ENCODE measurements at places on chromosomes 7 and 10. TPM values are rescaled to one million over a fixed set of nuclear protein-coding genes. Genes with fewer than 3 reads are reported as not detected.
A peak's percentile ranks its signal among the peaks of the same experiment; 100 is the strongest.

ADAMTS14 gene
- 0.33 TPM for polyA plus RNA-seq

RET gene
- 0.10 TPM for polyA plus RNA-seq

TBRG4 gene
- 62.0 TPM for polyA plus RNA-seq

MRLN gene
- not detected for polyA plus RNA-seq

TM9SF3 gene
- 20.3 TPM for polyA plus RNA-seq

ASZ1 gene
- not detected for polyA plus RNA-seq

RBP3 gene
- polyA plus RNA-seq: not detected

IL15RA gene
- 6.4 TPM for polyA plus RNA-seq

KLF14 gene
- 0.05 TPM for polyA plus RNA-seq

CNTNAP2 gene
- not detected for polyA plus RNA-seq

STEAP2 gene
- polyA plus RNA-seq: 1.8 TPM

DNA sequence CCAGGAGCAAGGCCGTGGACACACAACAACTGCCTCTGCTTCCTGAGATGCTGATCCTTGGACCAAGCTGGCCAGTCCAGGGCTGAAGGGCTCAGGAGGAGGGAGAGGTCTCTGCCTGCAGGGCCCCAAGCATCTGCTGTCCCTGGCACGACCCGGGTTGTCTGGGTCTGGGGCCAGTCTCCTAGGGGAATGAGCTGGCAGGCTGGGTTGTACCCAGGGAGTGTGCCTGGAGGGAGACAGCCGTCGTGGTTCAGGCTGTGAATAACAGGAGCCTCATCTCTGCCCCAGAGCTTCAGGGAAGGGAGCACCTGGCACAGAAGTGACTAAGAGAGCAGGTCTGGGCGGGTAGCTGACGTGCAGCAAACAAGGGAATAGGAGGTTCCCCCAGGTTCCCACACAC lies 17.9 kb upstream of the SERPINE1 start:
- H3K4me3 ChIP-seq: no peak overlapping the region
- DNase-seq: no peak
- no peaks in the 10 kb centered on the region for H3K27me3 ChIP-seq

DNA sequence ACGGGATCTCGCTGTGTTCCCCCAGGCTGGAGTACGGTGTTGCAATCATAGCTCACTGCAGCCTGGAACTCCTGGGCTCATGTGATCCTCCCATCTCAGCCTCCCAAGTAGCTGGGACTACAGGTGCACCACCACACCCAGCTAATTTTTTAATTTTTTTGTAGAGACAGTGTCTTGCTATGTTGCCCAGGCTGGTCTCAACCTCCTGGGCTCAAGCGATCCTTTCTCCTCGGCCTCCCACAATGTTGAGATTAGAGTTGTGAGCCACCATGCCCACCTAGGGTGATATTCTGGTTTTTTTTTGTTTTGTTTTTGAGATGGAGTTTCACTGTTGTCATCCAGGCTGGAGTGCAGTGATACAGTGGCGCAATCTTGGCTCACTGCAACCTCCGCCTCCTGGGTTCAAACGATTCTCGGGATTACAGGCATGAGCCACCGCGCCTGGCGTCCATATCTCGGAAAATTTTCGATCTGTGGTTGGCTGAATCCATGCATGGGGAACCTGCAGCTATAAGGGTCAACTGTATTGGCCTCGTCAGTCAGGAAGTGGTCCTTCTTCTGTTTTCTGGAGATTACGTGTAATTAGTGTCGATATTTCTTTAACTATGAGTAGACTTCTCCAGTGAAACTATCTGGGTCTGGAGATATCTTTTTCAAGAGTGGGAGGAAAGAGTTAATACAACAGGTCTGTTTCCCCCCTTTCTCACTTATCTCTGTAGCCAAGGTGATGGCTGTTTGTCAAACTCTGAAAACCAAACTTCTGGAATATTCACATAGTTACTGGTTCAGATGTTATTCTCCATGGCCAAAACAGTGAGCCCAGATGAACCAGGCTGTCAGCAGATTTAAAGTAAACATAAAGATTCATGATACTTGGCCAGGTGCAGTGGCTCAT lies 21.0 kb upstream of the FIS1 start:
- H3K4me3 ChIP-seq: no peak overlapping the region
- peaks cover 12% of the 10 kb centered on the region for H3K27me3 ChIP-seq
- no peaks in the 10 kb centered on the region for H3K4me1 ChIP-seq
- H3K27ac ChIP-seq: no peak overlapping the region
- DNase-seq: no peak

DNA sequence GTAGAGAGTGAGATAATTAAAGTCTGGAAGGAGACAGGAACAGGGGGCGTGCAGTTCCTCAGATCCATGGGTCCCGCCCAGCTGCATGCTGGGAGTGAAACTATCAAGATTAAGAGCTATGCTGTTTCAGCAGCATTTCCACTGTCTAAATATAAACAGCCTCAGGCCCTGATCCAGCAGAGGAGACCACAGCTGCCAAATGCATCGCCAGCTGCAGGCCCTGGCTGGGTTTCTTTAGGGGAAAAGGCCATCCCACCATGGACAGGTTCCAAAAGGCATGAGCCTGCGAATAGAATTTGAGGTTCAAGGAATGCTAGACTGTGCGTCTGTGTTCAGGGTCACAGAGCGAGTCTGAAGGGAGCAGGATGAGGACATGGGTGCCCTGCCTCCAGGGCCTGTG lies 411.4 kb downstream of the PAXIP1 start:
- DNase-seq: no peak
- H3K27ac ChIP-seq: no peak overlapping the region
- no peaks in the 10 kb centered on the region for H3K36me3 ChIP-seq
- H3K27me3 ChIP-seq: no peaks in the 10 kb centered on the region

DNA sequence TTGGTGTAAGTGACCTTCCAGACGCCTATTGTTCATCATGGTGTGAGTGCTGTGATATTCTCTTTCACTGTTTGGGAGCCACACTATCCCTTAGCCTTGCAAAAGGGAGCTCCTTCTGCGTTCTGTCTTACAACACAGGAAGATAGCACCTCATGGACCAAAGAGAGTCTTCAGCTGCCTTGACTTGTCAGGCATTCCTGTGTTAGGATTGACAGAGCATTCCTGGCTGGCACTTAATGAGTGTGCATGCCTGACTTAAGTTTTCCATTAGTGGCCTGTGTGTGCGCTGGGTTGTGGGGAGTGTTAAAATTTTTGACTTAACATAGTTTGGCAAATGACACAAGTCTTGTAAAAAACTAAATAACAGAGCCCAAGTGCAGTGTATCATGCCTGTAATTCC lies 21.9 kb upstream of the MSRB2 start:
- no peak overlapping the region for H3K27ac ChIP-seq
- no peaks in the 10 kb centered on the region for H3K4me1 ChIP-seq
- no peaks in the 10 kb centered on the region for H3K36me3 ChIP-seq
- H3K27me3 ChIP-seq: peaks cover 4% of the 10 kb centered on the region
- no peak for DNase-seq
- no peak overlapping the region for H3K4me3 ChIP-seq

DNA sequence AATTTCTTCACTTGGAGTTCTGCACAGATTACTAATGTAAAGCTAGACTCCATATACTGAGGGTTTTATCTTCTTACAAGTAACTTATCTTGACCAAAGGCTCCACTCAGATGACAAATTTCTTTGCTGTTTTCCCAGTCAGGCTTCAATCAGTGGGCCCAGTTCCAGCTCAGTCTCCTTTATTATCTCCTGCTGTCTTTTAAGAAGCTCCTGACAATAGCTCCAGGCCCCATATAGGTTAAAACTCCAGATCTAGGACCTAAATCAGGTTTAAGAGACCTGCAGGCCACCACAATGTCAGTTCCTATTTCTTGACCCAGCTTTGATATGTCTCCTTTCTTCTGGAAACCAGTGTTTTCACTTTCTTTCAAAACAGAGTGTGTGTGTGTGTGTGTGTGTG lies 165.2 kb downstream of the RELN start:
- H3K27me3 ChIP-seq: no peaks in the 10 kb centered on the region
- H3K27ac ChIP-seq: no peak overlapping the region
- H3K4me1 ChIP-seq: no peaks in the 10 kb centered on the region
- DNase-seq: no peak
- H3K4me3 ChIP-seq: no peak overlapping the region

GRCh38 chr10:86068231-86069054 lies 298.2 kb downstream of the GRID1 start:
- no peak overlapping the region for H3K4me3 ChIP-seq
- H3K36me3 ChIP-seq: no peaks in the 10 kb centered on the region
- no peaks in the 10 kb centered on the region for H3K4me1 ChIP-seq
- no peak overlapping the region for H3K27ac ChIP-seq
- no peak for DNase-seq

- H3K4me3 ChIP-seq: no peak overlapping the region
- H3K27ac ChIP-seq: no peak overlapping the region
- H3K27me3 ChIP-seq: no peaks in the 10 kb centered on the region
- peaks cover 24% of the 10 kb centered on the region for H3K4me1 ChIP-seq
- H3K36me3 ChIP-seq: peaks cover 8% of the 10 kb centered on the region
- peak; percentile 61 for DNase-seq
Observed at GRCh38 chr10:122490268-122490667, 28.9 kb downstream of the HTRA1 start.

- peaks cover 9% of the 10 kb centered on the region for H3K4me1 ChIP-seq
- H3K27ac ChIP-seq: peak overlapping the region; percentile 98
- no peaks in the 10 kb centered on the region for H3K36me3 ChIP-seq
- no peaks in the 10 kb centered on the region for H3K27me3 ChIP-seq
- peak; percentile 97 for DNase-seq
Observed at GRCh38 chr7:22781230-22781711, 41.4 kb downstream of the TOMM7 start.

DNA sequence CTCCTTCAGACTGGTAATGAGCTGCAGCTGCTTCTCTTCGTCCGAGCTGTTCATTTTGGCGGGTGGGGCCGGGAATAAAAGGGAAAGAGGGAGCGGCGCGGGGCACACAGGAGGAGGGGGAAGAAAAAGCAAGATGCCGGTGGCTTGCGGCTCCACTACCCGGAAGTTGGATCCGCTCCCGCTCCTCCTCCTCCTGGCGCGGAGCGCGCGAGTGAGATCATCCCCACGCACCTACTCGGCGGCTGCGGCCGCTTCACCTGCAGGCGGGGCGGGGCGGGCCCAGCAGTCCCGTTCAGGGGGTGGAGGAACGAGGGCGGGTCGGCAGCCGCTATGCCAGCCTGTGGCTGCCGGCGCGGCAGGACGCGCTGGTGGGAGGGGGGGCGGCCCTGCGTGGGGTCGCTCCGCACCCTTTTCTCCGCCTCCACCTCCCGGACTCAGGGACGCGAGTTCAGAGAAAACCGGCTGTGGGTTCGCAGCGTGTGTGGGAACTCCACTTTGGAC lies at the start of gene SHTN1:
SHTN1 (minus strand) TSS at position 162 of the 501 bp plus-strand sequence; CDS start at position 54, 108 bp downstream.
- peak within 1 kb of the TSS; percentile 75 for H3K4me3 ChIP-seq
- no peaks in the 10 kb centered on the region for H3K27me3 ChIP-seq
- no peak within 1 kb of the TSS for H3K27ac ChIP-seq
- DNase-seq: peak; percentile 50
- H3K36me3 ChIP-seq: no peaks in the 10 kb centered on the region

DNA sequence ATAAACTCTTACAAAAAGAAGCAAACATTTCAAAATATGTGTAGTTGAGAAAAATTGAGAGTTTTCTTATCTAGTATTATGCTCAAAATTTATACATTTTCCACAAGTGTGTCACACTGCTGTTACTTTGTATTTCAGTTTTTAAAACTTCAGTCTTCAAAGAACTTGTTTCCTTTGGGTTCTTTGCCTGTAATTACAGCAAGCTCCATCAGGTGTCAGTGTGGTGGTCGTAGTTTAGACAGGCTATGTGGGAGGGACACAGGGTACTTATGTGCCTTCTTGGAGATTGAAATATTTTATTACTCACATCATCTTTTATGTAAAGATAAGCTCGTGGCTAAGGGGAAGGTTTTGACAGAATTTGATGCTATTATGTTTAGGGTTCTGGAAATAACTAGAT lies 360.5 kb downstream of the FGFR2 start:
- no peak overlapping the region for H3K27ac ChIP-seq
- H3K4me1 ChIP-seq: no peaks in the 10 kb centered on the region
- DNase-seq: no peak
- no peak overlapping the region for H3K4me3 ChIP-seq
- H3K36me3 ChIP-seq: no peaks in the 10 kb centered on the region

DNA sequence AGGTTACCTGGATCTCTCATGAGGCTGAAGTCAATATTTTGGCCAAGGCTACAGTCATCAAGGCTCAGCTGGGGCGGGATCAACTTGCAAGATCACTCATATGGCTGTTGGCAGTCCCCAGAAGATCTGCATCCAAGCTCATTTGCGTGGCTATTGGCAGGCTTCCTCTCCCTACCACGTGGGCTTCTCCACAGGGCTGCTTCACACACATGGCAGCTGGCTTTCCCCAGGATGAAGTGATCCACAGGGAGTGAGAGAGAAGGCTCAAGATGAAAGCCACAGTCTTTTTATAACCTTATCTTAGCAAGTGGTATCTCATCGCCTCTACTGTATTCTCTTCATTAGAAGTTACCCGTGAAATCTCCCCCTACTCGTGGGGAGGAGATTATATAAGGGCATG lies 167.4 kb downstream of the TMEM26 start:
- H3K4me1 ChIP-seq: no peaks in the 10 kb centered on the region
- H3K36me3 ChIP-seq: no peaks in the 10 kb centered on the region
- no peak overlapping the region for H3K27ac ChIP-seq

DNA sequence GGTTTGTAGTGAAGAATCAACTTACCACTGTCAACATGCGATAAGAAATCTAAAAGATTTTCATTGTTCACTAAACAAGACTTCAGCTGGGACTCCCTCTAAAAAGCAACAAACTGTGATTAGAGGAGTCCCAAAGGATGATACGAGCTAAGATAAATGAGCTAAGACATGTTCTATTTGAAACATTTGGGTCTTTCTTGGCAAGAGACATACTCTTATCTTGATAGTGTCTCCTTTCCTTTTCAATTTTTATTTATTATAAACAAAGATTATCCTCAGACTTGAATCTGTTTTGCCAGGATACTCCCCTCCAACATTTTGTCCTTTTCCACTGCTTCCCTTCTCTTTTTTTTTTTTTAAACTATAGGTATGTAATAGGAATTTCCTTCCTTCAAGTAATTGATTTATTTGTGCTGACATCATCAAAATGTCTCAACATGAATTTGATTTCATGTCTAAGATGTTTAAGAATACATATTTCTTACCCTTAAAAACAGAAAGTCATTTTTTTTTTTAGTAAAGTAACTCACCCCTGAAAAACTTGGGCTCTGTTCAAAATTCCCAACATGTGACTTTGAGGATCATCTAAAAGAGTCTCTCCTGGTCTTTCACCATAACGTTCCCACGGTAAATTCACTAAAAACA lies 158.4 kb upstream of the NRP1 start:
- no peaks in the 10 kb centered on the region for H3K27me3 ChIP-seq
- no peaks in the 10 kb centered on the region for H3K36me3 ChIP-seq
- H3K4me3 ChIP-seq: no peak overlapping the region

GRCh38 chr7:11437994-11438393 lies 394.0 kb downstream of the THSD7A start:
- DNase-seq: peak; percentile 7
- H3K27me3 ChIP-seq: no peaks in the 10 kb centered on the region
- H3K4me3 ChIP-seq: no peak overlapping the region
- H3K36me3 ChIP-seq: no peaks in the 10 kb centered on the region

DNA sequence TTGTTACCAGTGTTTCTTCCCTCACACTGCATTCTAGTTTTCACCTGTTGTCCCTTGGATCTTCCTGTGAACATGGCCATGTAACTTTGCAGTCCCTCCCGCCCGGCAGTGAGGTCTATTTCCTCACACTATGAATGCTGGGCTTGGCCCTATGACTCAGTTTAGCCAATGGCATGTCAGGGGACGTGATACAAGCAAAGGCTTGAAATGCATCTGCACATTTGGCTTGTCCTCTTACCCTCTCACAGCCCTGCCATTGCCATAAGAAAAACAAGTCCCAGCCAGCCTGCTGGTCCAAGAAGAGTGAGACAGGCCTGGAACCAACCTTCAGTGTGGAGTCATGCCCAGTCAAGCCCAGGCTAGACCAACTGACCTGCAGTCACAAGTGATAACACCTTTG lies 17.1 kb upstream of the EZH2 start:
- H3K4me1 ChIP-seq: no peaks in the 10 kb centered on the region
- no peak overlapping the region for H3K27ac ChIP-seq
- no peaks in the 10 kb centered on the region for H3K36me3 ChIP-seq
- no peak for DNase-seq
